ENCODE measurements at places on chromosomes 11 and 22.
A peak's percentile ranks its signal among the peaks of the same experiment; 100 is the strongest.

DNA sequence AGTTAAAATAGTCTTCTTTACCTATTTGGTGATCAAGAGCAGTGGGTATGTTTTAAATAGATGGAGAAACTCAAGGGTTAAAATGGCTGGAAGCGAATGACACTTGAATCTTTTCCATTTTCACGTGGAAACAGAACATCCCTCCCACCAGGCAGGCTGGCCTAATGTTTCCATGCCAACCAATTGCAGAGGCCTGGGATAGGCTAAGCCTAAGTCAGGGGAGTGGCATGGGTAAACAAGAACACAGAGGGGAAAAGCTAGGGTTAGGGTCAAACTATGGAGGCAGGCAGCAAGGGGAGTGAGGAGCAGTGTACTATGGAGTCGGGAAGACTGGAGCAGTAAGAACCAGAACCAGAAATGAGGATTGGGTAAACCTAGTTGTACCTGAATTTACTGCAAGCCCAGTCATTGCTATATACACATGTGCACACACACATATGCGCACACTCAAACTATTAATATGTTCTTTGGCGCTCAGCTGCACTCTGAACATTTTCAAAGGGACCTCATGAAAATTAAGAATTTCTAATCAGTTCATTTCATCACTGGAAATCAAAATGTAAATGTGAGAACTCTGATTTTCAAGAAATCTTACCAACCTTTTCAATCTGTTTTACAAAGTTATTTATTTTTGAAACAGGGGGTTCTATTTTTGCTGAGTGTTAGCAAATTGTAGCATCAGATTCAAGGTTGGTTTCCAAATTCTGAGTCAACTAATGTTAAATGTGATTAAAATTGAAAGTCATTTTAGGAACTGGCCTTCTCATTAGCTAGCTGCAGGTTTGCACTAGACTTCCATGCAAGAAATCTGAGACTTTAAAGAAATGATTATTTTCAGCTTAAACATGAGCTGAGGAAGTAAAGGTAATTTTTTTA lies 327.0 kb upstream of the CCDC90B start:
- DNase-seq = no peak

DNA sequence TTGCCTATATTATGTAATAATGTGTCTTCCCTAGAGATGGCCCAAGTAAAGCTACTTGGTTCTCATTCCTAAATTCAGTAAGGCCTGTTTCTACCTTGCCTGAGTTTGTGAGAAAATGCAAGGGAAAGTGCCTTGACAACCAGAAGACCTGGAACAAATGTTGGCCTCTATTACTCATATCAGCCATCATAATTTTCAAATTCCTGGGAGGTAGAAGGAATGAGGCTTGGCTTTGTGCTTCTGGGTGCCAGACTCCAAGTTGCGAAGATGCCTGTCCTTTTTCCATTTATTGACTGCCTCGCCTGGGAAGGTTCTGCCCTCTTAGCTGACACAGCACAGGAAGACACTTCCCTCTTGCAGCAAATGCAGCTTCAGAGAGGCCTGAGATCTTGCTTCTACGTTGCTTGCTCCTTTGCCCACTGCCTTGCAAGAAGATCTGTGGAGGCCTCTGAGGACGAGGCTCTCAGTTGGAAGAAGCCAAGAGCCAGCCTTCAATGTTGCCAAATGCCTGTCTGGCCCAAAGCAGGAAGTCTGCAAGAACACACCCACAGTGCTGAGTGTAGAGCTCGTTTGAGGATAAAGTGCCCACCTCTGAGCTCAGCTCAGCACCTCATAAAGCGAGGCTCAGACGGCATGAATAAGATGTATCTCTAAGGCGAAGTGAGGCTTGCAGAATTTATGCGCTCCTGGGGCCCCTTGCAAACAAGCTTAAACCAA lies 120.1 kb downstream of the GALNT18 start:
- DNase-seq = no peak

GRCh38 chr11:131408025-131408640 lies 37.7 kb downstream of the NTM start:
- no peak for DNase-seq

- DNase-seq = no peak
These were observed 2.1 kb downstream of the KLHL35 start for GRCh38 chr11:75430714-75431532.

DNA sequence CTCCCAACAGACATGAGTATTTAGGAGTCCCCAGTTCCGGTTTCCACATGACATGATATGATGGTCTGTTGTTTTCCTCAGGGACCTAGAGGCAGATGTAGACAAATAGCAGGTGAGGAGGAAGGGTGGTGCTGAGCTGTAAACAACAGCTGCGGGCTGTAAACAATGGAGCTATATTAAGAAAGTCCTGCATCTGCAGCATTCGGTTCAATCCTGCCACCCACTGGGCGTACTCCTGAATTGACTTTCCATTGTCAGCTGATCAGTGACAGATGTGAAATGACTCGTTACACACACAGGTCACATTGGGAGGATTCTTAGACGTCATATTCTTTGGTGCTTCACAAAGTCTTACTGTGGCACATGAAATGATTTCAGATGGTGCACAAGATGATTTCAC lies 26.8 kb upstream of the RAG1 start:
- DNase-seq = peak; percentile 52

DNA sequence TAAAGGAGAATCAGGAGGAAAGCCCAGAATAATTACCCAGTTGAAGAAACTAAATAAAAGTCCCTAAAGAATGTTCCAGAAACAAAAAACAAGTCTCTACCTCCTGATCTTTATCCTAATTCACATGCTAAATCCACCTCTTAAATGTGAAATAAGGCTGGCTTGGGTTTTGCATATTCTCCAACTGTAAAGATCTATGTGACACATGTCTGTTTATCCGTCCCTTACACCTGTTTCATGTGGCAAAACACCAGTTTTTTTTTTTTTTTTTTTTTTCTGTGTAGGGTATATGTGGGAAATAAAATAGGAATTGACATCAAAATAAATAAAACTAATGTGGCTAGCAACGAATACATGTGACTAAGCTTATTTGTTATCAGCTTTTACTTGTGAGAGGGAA lies 70.5 kb downstream of the NARS2 start:
- no peak for DNase-seq

- DNase-seq = no peak
These were observed 32.6 kb upstream of the NNMT start for GRCh38 chr11:114263513-114264170.
